ENCODE measurements at places on chromosomes 12 and 14.

- DNase-seq: no peak
Observed at GRCh38 chr14:96109596-96110355, 70.6 kb downstream of the C14orf132 start.

GRCh38 chr12:99978152-99978551, 6.6 kb downstream of the ANKS1B start:
- no peak for DNase-seq

DNA sequence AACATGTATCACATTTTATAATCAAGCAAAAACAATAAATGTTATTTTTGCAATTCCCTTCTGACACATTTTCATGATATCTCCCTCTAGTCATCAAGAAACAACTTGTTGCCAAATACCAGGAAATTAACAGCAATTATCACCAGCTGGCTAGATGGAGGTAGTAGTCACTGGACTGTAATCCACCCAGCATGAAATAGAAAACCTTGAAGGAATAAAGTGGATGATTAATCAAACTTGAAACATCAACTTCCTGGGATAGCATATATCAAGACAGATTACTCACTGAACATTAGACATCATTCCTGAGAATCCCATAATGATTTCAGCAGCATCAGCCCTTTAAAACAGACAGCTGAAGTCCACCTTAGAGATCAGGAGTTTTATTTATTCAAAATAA, 259.0 kb downstream of the CCDC59 start:
- no peak for DNase-seq

DNA sequence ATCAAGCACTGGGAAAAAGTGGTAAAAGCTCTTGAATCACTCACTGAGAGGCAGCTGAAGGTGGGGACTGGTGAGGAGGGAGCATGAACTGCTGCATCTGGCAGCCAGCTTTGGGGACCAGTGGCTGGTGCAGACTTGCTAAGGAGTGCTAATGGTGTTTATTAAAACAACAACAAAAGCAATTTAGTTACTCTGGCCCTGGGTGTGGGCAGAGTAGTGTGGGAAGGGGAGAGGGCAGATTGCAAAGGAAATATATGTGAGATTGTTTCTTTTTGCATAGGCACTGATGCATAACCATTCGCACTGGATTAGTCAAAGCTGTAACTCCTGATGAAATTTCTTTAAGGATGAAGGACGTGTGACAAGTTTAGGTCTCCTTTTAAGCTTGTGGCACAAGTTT, 8.1 kb downstream of the TXNRD1 start:
- no peak for DNase-seq

- no peak for DNase-seq
Observed at GRCh38 chr14:94906577-94906976, 136.7 kb upstream of the GSC start.

DNA sequence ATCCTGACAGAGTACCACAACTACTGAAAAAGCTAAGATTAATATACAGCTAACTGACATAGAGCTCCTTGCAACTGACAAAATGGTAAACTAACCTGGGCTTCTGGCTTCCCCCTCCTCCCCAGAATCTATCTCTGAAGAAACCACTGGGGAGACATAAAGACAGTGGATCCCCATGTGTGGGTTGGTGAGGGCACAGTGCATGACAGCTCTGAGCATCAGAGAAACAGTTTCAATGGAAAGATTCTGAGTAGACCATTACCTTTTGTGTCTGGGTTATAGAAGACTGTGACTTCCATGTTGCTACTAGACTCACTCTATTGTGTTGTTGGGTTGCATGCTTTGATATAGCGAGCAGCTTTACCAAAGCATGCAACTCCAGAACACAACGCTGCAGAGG, 247.4 kb downstream of the EFCAB11 start:
- no peak for DNase-seq

- no peak for DNase-seq
Observed at GRCh38 chr14:63939006-63939270, 86.1 kb downstream of the SYNE2 start.

- DNase-seq: no peak
Observed at GRCh38 chr12:62910549-62911169, 24.3 kb downstream of the PPM1H start.

- DNase-seq: no peak
Observed at GRCh38 chr14:95445676-95446075, 70.8 kb downstream of the SYNE3 start.

DNA sequence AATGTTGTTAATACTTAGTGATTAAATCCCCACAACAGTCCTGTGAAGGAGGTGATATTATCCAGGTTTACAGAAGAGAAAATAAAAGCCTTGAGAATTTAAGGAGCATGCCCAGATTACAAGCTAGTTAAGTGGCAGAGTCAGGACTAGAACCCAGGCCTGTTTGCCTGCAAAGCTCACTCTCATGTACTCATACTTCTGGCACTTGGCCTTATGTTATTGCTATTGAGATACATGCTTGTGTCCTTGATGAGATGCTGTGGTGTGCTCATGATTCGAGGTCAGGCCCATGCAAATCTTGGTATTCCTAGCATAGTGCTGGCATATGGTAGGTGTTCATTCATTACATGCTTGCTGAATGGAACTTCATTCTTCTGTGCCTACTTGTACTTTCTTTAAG, 7.6 kb upstream of the EID3 start:
- no peak for DNase-seq

GRCh38 chr14:55243386-55243785, 27.8 kb upstream of the FBXO34 start:
- no peak for DNase-seq

- DNase-seq: no peak
Observed at GRCh38 chr12:127125607-127126259, 1141.2 kb upstream of the TMEM132C start.

- DNase-seq: no peak
Observed at GRCh38 chr12:31034372-31034771, 39.3 kb upstream of the DDX11 start.

GRCh38 chr14:80809663-80810062, 131.9 kb downstream of the CEP128 start:
- DNase-seq: no peak

- DNase-seq: no peak
Observed at GRCh38 chr12:22275843-22276242, 58.7 kb downstream of the ST8SIA1 start.

DNA sequence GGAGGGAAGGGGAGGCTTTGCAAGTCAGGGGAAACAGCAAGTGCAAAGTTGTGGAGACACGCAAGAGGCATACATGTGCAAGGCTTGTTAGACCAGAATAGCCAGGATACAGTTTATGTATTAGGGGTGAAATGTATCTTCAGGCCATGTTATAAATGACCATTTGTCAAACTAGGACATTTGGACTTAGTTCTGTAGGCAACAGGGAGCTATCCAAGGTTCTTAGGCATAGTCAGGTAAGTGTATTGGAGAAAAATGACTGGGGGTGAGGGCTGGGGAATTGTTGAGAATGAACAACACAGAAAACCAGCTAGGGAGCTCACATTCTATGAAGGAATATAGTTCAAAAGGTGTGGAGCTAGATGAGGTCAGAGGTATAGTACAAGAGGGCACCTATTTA, 42.5 kb downstream of the TPH2 start:
- no peak for DNase-seq

DNA sequence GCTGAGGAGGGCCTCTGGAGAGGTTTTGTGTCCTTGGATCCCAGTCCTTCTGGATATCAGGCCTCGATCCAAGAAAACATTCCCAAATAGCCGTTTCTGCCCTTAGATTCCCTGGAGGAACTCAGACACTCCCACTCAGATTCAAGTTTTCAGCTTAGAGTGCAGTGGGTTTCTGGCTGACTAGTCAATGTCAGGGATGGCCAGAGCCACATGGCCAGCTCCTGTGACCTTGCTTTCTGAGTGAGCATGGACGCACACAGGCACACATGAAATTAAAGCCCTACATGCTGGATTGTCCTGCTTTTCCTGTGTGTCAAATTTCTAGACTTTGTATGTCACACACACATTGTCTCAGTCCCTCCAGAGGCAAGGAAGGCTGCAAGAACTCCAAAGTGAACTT, 86.2 kb downstream of the TNFAIP2 start:
- DNase-seq: no peak

GRCh38 chr12:104741497-104742367, 216.4 kb downstream of the SLC41A2 start:
- no peak for DNase-seq

DNA sequence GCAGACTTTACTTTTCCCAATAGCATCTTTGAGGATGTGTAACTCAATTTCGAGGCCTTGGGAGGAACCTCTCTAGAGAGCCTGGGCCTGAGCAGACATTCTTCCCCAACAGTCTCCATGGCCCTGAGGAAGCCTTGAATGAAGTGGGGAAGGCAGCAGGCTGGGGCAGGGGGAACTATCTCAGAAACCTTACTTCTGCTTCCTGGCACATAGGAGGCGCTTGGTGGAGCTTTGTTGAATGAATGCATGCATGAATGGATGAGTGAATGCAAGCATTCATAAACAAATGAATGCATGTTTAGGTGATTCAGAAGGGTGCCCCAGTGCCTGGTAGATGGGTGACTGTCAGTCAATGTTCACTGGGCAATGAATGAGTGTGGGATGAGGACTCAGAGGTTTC, 58.3 kb downstream of the GALNT16 start:
- DNase-seq: no peak

DNA sequence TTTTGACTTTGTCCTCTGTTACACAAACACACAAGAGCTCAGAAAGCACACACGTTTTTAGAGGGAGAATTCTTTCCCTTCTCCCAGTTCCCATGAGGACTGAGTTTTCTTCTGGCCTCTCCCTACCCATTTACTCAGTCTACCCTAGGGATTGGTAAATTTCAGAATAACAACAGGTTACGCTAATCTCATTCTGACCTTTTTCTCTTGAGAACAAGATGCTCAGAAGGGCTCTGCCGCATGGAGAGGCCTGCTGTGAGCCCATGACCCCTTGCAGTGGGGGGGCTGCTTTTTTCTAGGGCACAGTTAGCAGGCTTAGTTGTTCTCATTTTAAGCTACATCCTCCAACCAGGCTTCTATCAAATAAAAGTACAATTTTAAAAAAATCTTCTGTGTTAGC, 69.5 kb downstream of the GPR135 start:
- DNase-seq: no peak

GRCh38 chr12:71576496-71576895, 87.2 kb downstream of the ZFC3H1 start:
- DNase-seq: no peak

- DNase-seq: no peak
Observed at GRCh38 chr12:21607701-21608100, 3.1 kb upstream of the GYS2 start.

- DNase-seq: no peak
Observed at GRCh38 chr12:42178101-42178500, 33.4 kb upstream of the GXYLT1 start.

- no peak for DNase-seq
Observed at GRCh38 chr12:16523284-16523950, 82.5 kb downstream of the LMO3 start.

GRCh38 chr12:110050927-110051326, 2.6 kb upstream of the C12orf76 start:
- DNase-seq: no peak

DNA sequence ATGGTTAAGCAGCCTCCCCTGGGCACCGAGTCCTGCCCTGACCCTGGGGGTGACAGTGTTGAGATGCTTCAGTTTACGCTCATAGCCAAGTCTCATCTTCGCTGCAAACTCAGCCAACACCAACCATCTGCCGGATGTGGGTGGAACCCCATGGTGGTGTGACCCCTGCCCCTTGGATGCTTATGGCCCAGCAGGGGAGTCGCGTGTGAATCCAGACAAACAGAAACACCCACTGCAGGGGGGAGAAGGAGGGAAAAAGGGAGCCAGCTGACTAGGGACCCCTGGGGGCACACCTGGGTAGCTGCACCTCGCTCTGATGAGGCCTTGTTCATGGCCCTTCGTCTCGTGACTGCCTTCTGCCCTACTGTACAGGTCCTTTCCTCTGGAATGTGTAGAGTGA, 23.8 kb downstream of the AACS start:
- DNase-seq: no peak

DNA sequence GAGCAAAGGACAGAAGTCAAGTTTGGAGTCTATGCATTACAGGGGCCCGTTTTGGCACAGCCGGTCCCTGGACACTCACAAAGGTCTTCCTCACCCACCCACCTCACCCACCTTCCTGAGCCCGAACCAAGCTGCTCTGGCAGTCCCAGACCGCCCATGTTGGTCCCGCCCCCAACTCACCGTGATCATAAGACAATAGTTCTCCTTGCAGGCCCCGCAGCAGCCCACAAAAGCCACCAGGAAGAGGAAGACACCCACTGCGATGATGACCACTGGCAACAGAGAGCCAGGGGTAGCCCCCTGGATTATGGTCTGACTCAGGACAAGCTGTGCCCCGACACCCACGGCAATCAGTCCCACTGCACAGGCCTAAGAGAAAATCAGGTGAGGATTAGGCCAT, 1.8 kb downstream of the CD63 start:
- no peak for DNase-seq

DNA sequence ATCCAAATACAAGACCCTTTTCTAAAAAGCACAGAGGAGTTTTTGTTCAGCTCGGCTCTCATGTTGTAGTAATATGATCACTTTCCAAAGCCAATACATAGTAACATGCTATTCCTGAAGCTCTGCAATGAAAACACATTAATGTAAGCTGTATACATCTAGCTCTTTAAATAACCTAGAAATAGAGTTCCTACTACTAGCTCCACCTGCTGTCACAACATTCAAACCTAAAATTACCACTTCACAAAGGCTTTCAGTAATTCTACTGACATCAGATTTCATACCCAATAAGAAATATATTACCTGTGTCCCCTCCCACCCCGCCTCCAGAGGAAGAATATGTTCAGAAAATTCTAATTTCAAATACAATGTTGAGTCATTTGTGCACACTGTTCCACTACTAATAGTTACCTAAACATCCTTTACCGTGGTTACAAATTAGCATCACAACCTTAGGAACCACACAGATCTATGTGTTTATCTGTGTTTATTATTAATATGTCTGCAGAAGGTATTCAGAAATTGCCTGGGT, 17.8 kb downstream of the EFCAB11 start:
- DNase-seq: no peak

- no peak for DNase-seq
Observed at GRCh38 chr12:47356129-47356700, 276.5 kb upstream of the AMIGO2 start.

DNA sequence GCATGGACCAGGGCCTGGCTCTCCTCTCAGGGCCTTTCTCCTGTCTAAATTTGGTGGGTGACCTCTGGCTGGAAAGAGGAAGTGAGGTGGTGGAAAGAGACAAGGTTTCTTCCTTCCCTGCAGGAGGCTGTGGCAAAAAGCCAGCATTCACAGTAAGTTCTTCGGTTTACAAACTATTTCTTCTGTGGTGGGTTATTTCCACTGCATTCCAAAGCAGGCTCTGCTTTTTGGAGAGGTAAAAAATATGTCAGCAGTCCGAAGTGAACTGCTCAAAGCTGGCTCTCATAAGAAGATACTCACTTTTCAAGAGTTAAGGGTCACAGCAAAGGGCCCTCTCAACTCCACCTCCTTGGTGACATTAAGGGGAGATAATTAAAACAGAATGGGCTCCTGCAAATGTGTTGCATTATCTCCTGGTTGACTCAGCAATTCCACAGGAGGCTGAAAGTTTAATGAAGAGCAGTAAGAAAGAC, 48.9 kb upstream of the POC1B start:
- no peak for DNase-seq

GRCh38 chr12:131035245-131035681, 81.6 kb downstream of the ADGRD1 start:
- no peak for DNase-seq

Measured in vagina (tissue), 2 donors.